ENCODE measurements at places on chromosomes 5 and 9.

GRCh38 chr5:108148715-108149139 lies 233.2 kb downstream of the FBXL17 start:
- no peak for DNase-seq

- DNase-seq: no peak
Measured at GRCh38 chr5:34498572-34498971, 157.6 kb upstream of the RAI14 start.

DNA sequence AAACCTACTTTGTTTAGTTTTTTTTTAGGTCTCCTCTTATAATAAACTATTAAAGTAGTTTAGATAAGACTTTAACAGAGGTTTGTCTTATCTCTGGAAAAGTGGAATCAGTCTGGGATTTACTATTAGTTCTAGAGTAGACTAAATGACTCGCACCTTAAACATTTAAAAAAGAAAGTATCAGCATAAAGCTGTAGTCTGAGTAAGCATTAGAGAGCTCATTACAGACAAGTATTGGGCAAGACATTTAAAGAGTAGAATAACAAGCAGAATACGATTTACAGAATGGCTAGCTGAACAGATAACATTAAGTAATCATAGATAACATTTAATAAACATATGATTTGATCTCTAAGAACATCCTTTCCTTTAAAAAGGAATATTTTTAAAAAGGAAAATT lies 226.0 kb upstream of the DMAC1 start:
- DNase-seq: no peak

DNA sequence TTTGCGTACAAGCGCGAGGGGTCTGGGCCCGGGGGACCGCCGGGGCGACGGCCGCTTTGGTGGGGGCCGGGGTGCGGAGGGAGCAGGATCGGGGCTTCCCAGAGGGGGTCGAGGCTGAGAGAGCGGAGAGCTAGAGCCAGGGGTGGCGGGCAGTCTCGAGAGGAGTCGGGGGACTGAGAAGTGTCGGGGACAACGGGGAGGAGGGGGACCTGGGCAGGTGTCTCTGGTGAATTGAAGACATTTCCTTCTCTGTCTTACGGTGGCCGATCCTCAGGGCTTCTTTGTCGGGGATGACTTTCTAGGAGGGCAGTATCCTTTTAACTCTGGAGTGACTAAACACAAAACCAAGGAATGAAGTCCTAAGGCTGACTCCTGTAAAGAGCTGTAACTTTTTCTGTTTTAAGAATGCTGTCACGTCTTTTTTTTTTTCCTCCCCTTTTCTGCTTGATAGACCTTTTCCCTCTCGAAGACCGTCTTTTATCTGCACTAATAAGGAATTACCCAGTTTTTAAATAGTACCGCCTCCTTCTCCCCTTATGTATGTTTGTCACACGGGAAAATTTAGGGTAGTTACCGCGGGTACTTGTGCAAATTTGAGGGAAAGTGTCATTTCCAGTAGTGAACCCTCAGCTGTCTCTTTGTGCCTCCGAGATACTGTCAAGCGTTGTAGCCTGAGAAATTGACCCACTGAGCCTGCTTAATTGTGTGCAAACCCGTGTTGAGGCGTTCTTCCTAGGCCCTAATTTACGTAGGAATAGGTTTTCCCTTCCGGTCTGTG lies 822 bp downstream of the DENND4C start:
- no peak for DNase-seq

GRCh38 chr9:124009531-124010217 lies 1.9 kb upstream of the LHX2 start:
- DNase-seq: no peak

All from CD4-positive, alpha-beta T cell treated with Interleukin-17A for 4 hours (primary cell).